Erythroblast (primary cell): ENCODE measurements at places on chromosomes 7 and 10.

GRCh38 chr7:155353256-155353897 lies 55.7 kb downstream of the INSIG1 start:
- no peak for DNase-seq

DNA sequence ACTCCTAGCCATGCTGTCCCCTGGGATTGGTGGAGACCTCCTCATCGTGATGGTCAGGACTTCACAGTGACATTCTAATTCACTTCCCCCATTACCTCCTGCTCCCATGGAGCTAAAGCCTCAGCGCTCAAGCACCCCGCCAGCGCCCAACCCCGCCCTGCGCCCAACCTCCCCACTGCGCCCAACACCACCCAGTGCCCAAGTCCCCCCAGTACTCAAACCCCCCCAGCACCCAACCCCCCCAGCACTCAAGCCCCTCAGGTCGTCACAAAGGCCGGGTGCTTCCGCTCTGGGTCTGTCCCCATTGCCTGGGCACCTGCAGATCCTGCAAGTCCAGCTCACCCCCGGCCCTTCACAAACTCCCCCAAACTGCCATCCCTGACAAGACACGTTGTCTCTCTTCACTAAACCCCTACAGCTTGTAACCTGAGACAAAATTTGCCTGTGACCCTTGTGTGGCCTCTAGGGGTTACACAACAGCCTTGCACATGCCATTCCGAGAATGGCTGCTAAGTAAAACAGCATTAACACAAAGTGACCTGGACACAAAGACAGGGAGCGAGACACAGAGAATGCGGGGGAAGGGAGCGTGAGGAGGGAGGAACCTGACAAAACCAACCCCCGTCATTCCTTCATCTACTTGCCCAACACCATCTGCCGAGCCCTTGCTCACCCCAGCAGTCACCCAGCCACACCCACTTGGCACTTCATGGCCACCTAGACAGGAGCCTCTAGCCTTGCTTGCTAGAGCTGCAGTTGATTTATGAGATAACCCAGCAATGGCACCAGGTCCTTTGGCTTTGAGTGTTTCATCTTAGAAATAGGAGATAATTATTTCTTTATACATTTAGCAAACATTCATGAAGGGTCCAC lies 107.8 kb downstream of the ADARB2 start:
- DNase-seq = no peak

DNA sequence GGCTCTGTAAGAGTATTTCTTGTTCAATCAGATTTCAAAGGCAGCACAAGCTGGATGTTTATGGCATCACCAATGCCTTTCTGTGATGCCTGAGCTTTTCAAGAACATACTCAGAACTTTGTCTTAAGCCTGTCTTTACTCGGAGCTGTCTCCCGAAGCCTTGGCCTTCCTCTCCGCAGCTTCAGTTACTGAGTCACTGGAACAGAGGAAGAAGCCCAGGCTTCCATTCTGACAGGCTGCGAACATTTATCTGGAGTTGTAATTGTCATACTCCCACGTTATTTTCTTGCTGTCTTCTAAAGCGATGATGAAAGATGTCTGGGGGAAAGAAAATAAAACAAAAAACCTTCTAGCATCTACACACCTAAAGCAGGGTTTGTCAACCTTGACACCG lies 43.9 kb downstream of the GRK5 start:
- DNase-seq = no peak

GRCh38 chr7:16619979-16620408 lies 25.6 kb downstream of the ANKMY2 start:
- DNase-seq = peak; percentile 37

DNA sequence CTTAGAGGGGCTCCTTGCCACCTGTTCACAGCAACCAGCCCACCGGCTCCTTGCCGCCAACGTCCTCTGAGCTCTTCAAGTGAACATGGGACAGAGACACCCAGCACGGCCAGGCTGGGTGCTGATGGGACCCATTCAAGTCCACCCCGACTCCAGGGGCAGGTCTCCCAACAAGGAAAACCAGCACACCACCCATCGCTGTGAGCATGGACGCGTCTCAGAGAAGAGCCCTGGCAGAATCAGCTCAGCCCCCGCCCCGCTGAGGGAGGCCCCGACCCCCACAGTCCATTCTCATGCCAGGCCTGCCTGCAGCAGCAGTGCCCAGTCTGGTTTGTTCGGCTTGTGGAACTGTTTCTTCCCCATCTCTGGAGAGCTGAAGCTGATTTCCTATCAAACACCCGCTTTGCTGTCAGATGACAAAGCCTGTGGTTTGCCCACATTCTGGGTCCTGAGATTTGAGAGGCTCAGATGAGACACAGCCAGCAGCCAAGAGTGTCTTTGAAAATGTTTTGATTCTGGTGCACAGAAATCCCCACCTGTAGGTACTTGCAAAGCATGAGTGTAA lies 216.6 kb downstream of the ZMYND11 start:
- no peak for DNase-seq

DNA sequence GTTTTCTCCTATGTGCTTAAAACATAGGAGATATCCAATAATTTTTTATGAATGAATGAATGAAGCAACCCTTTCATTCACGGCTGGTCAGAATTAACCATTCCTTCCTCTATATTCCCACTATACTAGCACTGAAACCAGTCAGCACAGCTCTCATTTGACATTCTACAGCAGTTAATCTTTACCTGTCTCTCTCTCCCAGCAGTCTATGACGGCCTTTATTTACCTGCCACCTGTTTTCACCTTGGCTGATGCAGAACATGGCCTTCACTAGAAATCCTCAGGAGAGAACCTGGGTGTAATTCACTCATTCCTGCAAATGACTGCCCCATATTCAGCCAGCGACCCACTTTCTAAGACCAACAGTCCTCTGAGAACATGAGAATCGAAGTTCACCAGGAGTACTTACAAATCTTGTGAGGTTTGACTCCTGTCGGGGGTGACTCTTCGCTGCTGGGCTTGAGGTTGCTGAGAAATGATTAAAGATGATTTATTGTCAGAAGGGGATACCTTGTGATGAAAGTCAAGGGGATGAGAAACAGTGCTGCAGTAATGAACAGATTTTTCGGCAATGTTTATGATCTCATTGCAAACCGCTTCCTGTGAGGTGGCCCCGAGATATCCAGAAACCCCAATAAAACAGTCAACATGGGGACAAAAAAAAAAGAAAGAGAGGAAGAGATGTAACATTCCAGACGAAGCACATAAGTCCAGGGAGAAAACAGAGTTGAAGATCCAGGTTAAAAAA lies 30.9 kb upstream of the PDLIM1 start:
- no peak for DNase-seq

DNA sequence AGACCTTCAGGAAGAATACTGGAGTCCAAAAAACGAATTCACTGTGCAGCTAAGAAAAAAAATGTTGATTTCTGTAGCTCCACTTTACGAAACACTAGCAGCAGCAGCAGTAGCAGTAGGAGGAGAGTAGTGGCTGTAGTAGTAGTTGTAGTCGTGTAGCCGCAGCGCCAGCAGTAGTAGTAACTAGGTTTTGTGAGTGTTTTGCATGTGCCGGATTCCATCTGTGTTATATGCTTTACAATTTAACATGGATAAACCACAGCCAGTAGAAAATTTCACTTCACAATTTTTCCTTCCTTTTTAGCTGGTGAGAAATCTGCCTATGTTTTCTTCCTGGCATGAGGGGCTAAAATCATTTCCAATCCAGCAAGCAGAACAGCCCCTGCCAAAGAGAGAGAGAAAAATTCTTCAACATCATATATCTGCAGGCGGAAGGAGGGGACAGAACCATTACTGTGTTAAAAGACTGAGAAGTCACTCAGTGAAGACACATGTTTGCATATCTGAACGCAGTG lies 148.4 kb upstream of the C7orf33 start:
- no peak for DNase-seq

GRCh38 chr10:49327036-49327813 lies 28.3 kb downstream of the C10orf71 start:
- DNase-seq = no peak

GRCh38 chr7:96578606-96579005 lies 131.0 kb downstream of the SEM1 start:
- no peak for DNase-seq

GRCh38 chr10:115814542-115814941 lies 458.5 kb downstream of the GFRA1 start:
- DNase-seq = no peak
